Activated CD4-positive, alpha-beta T cell treated with anti-CD3 and anti-CD28 coated beads, Interleukin-2, amount 50 U/mL, for 24 hours (primary cell): ENCODE measurements at places on chromosomes 4 and X.

GRCh38 chrX:19121898-19122640 lies at the start of gene ADGRG2:
Gene ADGRG2, minus strand, starts transcription at chrX:19122468. Its CDS starts 53,634 bp downstream, at chrX:19068834.
- DNase-seq, result no peak

DNA sequence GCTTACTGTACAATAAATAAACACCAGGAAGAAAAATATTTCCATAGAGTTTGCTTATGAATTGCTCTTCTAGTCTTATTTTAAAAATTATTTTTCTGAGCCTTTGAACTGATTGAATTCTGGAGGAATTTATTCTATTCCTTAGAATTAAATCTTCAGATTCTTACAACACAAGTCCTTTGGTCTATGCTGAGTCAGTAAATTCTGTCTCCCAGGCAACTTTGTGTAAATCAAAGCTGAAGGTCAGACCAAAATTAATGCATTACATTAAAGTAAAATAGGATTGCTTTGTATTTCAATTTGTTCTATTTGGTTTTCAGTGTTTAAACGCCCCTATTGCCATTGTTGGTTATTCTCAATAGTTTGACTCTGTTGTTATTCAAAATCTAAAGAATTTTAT lies 26.8 kb upstream of the STPG2 start:
- no peak for DNase-seq

DNA sequence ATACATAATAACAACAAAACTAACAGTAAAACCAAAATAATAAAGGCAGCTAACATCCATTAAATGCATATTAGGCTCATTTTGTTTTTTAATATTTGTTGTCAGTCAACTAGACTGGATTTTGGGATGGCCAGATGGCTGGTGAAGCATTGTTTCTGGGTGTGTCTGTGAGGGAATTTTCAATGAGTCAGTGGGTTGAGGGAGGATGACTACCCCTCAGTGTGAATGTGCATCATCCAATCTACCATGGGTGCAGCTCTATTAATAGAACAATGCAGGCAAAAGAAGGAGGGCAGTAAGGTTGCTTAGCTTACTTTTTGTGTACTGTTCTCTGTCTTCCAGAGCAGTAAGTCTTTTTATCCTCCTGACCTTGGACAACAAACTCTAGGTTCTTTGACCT lies 484.2 kb upstream of the HS3ST1 start:
- DNase-seq, result no peak

DNA sequence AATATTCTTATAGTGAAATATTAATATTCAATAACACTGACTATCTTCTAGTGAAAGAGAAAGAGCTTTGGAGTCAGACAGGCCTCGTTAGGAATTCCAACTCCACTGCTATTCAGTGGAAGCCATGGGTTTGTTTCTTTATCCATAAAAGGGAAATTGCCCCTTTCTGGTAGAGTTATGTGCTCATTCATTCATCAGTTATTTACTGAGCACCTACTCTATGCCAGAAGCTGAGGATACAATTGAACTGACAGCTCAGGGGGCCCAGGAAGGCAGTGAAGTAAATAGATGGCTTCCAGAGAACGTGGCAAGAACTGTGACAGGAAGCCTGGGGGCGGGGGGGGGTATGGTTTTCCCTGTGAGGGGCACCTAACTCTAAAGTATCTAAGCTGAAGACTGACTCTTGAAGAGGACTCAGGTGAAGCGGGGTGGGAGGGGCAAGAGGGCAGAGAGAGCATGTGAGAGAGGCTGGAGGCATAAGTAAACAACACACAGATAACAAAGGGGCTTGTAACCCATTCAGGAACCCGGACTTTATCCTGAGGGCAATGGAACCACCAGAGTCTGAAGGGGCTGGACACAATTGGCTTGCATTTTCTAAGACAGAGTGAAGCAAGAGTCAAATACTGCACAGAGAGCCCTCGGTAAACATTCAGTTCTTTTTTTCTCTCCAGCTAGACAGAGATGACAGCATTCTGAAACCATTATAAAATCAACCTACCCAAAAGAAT lies 20.3 kb downstream of the ANXA5 start:
- no peak for DNase-seq

- no peak for DNase-seq
Observed at GRCh38 chrX:16258882-16259281, 91.6 kb downstream of the MAGEB17 start.

- DNase-seq, result no peak
Observed at GRCh38 chr4:139725236-139725635, 59.6 kb downstream of the MGST2 start.

- DNase-seq, result no peak
Observed at GRCh38 chr4:157220371-157220881, at the start of gene GRIA2. Gene GRIA2, plus strand, starts transcription at chr4:157220728. Its CDS starts 315 bp downstream, at chr4:157221043.

- DNase-seq, result no peak
Observed at GRCh38 chrX:122245943-122246342, 938.1 kb upstream of the GRIA3 start.

DNA sequence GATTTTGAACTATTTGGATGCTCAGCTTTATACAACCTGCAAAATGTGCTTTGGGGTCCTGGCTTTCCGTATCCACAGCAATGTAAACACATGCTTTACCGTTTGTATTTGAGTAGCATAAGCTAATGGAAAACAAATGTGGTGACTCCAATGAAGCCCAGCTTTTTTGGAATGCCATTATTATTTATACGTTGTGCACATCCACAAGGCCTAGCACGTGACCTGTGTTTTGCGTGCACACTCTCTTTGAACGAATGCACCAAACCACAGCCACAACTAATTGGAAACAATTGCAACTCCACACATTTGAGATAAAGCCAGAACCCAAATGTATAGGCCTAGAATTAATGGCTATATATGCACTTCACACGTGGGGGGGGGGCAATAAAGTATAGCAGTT lies 189.5 kb upstream of the GPC4 start:
- DNase-seq, result no peak

DNA sequence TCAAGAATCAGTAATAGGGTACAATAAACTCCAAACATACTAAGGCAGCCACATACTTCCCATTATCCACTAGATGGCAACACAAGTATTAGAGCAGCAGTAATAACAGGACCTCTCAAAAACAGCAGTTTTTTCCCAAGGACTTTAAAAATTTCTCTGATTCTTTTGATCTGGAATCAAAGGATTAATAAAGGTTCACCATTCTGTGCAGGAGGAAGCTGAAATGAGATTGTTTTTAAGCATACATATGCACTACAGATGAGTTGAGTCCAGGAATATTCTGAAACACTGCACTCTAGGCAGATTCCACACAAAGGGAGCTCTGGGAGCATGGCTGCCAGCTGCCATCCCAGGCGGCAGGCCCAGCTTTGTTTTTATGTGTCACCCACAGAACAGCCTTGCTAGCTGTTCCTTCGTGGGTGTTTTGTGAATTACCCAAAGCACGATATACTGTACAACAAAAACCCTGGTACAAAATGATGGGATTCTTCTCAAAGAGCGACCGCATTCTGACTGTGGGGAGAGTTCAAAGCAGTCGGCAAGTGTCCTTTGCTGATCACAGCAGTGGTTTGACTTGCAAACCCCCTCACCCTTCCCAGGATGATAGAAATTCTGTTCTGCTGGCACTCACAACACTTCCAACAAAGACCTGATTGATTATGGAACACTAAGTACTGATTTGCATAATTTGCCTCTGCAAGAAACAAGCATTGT lies 61.0 kb downstream of the STX18 start:
- no peak for DNase-seq

GRCh38 chr4:61202638-61203435 lies 2.7 kb downstream of the ADGRL3 start:
- no peak for DNase-seq

DNA sequence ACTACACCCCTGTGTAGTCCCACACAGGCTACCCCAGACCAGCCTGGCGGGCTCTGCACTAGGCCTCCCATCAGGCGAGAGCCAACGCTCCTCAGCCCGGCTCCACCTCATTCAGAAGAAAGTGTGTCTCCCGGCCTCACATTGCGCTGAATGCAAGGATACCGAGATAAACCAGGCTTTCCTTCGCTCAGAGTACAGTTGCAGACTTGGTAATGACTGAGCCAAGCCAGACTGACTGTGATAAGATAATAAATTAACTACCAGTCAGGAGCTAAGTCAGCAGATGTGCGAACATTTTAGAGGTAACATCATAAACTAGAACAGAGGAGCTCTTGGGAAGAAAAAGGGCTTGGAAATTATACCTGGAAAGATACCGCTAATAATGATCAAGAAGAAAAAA lies 397.6 kb downstream of the TRIML1 start:
- no peak for DNase-seq

DNA sequence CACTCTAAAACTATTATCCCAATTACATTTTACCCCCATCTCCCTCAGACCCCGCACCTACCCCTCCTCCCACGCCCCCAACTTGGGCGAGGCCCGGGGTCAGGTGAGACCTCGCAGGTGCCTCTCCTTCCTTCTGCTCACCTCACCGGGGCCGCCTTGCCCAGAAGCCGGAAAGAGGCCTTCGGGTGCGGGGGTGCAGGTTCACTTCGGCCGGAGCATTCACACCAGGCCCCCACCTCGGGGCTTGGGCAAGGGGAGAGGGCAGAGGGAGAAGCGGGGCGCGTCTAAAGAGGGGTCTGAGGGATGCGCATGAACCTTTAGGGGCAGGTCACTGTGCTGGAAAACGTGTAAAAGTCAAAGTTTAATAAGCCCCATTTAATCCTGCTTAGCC lies 427 bp downstream of the ZNF182 start:
- no peak for DNase-seq

DNA sequence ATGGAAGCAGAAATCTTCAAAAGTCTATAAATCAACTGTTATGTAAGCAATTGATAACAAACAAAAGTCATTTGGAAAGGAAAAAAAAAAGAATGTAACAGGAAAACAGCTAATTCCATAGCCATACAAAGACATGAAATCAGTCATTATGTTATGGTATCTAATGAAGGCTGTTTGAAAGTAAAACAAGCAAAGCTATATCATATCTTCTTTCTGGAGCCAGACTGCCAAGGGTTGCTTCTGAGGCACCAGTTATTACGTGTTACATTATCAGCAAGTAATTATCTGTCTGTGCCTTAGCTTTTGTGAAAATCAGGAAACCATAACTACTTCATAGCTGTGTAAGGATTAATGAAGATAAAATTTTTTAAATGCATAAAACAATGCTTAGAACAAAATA lies 480.2 kb downstream of the FAT4 start:
- no peak for DNase-seq

- no peak for DNase-seq
Observed at GRCh38 chrX:53337101-53337500, 55.7 kb upstream of the IQSEC2 start.

DNA sequence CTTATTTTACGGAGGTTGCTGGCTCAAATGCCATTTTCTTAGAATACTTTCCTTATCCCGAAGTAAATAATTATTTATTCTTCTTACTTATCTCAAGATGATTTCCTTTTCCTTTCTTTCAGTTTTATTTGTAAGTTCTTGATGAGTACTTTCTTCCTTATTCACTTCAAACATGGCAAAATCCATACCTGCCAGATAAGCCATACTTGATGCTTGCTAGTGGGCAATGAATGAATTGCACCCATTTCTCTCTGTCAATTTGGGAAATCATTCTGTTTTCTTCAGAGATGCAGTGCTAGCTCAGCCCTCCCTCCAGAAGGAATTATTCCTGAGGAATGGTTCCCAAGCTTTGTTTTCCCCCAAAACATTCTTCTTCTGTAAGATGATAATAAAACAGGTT lies 598.3 kb downstream of the SPRY1 start:
- DNase-seq, result no peak

DNA sequence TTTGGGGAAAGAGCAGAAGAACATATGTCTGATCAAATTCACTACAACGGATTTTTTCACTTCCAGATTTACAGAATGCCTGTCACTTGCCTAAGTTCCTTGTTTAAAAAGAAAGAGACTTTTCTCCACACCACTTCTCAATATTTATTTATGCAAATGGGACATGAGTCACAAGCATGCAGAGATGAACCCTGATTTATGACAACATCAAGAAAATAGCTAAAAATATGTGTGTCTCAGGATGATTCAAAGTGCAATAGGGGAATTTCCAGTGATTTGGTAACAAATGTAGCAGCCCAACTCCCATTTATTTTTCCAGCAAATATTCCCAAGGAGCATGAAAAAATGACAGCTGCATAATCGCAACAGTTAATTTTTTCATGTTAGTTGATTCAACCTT lies 180.4 kb upstream of the FAT1 start:
- no peak for DNase-seq

DNA sequence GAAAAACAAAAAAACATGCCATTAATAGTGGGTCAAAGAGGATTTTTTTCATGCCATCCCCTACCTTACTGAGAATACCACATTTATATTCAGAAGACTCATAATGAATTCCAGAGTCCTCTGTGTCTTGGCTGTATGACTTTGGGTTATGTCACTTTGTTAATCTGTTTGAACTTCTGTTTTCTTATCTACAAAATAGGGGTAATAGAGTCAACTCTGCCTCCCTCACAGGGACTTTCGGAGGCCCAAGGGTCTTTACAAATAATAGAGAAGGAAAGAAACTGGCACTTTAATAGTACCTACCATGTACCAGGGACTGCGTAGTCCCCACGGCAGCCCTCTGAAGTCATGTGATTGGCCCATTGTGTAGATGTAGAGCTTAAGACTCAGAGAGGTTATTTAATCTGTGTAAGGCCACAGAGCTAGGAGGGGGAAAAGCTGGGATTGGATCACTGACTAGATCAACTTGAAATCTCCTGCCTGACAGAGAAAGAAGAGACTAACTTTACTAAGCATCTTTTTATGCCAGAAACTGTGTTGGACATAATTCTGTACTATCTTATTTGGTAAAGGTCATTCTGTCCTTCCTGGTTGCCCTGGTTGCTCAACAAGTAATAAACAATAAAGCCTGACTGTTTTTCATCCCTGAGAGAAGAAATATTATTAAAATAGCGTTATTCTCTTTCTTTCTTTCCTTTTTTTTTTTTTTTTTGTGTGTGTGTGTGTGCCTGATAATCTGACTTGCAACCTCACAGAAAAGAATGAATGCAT lies 59.6 kb downstream of the NFKB1 start:
- no peak for DNase-seq

GRCh38 chrX:10597871-10598270 lies 22.5 kb downstream of the MID1 start:
- no peak for DNase-seq

- no peak for DNase-seq
Observed at GRCh38 chr4:177339477-177340374, 30.1 kb downstream of the NEIL3 start.

GRCh38 chrX:39896951-39897740 lies 200.6 kb downstream of the BCOR start:
- no peak for DNase-seq

DNA sequence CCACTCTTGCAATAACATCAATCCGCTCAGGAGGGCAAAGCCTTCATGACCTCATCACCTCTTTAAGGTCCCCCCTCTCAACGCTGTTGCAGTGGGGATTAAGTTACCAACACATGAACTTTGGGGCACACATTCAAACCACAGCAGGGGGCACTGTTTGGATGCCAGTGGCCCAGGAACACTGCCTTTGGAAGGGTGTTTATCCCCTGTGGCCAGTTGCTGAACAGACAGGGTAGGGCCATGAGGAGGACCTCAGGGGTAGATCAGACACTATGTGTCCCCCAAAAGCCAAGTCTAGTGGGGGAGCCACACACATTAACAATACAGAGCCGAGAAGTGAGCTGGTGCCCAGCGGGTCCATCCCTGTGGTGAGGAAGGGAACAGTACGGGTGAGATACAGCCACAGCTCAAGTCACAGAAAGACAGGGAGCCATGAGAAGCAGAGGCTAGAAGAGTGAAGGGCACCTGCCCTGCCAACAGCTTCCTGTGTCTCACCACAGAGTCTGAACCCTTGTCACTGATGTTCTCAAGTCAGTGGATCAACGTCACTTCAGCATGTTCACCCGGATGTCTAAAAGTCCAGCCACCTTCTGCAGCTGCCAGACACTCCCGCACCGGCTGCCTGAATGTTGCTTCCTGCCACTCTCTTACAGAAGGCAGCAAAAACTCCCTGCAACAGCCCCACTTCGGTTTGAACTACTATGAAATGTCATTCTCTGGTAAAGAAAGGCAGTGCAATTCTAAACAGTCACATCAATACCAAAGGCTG lies 19.9 kb upstream of the MXD4 start:
- DNase-seq, result peak; percentile 19
